ENCODE measurements at places on chromosomes 2 and 18. TPM values are rescaled to one million over a fixed set of nuclear protein-coding genes. Genes with fewer than 3 reads are reported as not detected.

Gene CNRIP1
- 8.4 TPM for total RNA-seq

Gene MCEE
- 37.9 TPM for total RNA-seq

Gene CNGA3
- total RNA-seq: not detected

Gene POTEI
- not detected for total RNA-seq

Gene ASXL2
- 21.4 TPM for total RNA-seq
